Stimulated activated CD4-positive, alpha-beta T cell treated with anti-CD3 and anti-CD28 coated beads, Interleukin-15, amount 100 ng/mL, for 24 hours (primary cell): ENCODE measurements at places on chromosomes 4 and X.

DNA sequence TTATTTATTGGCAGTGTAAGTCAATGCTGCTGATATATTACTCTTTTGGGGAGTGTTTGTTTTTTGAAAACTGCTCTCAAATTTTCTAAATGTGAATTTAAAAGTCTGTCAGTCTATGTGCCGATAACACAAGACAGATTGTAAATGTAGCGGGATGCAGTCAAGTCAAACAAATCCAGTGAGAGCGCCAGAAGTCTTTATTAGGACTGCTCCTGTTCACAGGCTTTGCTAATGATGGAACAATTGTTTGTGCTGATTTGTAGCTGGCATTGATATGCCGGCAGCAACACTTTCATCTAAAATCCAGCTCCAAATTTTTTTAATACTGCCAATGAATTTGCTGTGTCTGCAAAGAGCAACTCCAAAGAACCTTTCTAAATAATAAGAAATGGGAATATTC is 78.7 kb upstream of the TET2 start:
- DNase-seq, result no peak

DNA sequence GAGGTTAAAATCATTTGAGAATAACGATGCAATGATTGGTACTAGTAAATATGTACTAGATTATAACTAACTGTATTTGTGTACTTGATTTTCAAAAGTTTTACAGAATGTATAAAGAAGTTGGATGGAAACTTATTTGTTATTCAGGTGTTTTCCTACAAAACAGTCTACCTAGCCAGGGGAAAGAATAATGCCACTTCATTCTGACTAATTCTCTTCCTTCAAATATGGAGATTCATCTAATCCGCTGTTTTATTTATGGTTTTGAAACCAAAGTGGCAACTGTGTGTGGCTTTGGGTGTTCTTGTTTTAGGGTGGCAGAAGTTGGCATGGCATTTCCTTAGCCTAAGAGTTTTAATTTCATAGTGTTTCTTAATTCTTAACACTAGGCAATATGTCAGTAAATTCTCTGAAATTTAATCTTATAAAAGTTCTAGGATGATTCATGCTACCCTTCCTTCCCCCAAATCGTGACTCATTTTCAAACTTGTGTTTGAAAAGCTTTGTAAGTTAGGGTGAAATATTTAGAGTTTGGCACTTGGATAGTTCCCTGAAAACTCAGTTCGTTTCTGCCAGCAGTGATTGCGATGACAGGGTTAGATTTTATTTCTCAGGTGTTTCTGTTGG is 62.6 kb downstream of the DCLK2 start:
- no peak for DNase-seq

DNA sequence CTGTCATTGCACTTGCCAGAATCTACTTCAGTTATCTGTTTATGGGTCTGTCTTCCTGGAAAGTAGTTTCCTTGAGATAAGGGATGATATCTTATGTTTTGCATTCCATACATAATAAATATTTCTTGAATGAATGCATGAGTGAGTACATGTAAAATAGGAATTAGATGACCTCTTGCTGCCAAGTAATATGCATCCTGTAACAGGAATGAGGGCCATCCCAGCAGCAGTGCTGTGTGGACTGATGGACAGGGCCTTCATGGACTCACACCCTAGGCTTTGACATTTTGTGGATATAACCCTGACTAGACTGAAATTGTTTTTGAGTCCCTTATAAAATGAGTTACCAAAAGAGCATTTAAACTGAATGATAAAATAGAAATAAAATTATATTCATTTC is 77.2 kb upstream of the NEIL3 start:
- no peak for DNase-seq

DNA sequence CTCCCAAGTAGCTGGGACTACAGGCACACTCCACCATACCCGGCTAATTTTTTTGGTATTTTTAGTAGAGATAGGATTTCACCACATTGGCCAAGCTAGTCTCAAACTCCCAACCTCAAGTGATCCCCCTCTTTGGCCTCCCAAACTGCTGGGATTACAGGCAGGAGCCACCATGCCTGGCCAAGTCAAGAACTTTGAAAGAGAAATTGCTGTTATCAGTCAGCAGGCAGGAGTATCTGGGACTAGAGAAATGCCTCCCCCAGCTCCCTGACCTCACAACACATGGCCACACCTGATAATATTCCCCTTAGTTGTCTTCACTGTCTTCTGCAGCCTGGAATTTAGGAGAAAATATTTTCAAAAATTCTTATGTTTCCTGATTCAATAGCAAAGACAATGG is 7.4 kb downstream of the TXK start:
- no peak for DNase-seq

GRCh38 chr4:29259556-29259955 is 1460.6 kb upstream of the PCDH7 start:
- DNase-seq, result no peak

GRCh38 chr4:37338972-37339371 is 94.4 kb downstream of the NWD2 start:
- DNase-seq, result no peak

- no peak for DNase-seq
Measured at GRCh38 chr4:124018383-124019317, 622.1 kb downstream of the SPRY1 start.

- peak; percentile 52 for DNase-seq
Measured at GRCh38 chr4:121070696-121071639, 1.4 kb downstream of the NDNF start.

- no peak for DNase-seq
Measured at GRCh38 chr4:67638136-67638535, 62.8 kb downstream of the UBA6 start.

- no peak for DNase-seq
Measured at GRCh38 chrX:19204636-19205035, 82.4 kb upstream of the ADGRG2 start.

DNA sequence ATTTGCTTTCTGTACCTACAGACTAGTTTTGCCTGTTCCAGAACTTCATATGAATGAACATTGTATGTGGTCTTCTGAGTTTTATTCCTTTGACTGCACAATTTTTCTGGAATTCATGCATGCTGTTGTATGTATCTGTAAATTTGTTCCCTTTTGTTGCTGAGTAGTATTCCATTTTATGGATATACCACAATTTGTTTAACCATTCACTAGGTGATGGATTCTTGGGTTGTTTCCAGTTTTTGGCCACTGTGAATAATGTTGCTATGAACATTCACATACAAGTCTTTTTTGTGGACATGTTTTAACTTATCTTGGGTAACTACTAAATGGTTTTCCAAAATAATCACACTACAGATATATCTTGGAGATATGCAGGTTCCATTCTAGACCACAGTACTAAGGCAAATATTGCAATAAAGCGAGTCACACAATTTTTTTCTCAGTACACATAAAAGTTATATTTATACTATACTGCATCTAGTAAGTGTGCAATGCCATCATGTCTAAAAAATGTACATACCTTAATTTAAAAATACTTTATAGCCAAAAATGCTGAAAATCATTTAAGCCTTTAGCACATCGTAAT is 58.7 kb downstream of the TSPAN5 start:
- DNase-seq, result no peak

- no peak for DNase-seq
Measured at GRCh38 chr4:134585972-134586371, 384.4 kb upstream of the PABPC4L start.

DNA sequence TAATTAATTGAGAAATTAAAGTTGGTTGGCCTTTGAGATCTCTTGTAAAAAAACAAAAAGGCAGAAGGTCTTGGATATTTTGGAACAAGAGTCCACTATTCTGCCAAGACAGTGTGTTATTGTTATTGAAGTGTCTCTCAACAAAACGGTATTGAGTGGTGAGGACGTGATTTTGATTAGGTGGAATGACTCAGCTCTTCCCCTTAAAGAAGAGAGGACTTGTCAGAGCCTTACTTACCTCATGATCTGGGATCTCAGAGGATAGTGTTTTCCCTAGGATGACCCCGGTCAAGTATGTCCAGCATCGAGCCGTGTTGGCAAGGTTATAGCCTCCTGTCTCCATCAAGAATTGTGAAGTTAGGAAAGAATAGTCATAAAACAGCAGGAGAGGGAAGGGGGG is 110.9 kb downstream of the HDAC8 start:
- DNase-seq, result no peak

DNA sequence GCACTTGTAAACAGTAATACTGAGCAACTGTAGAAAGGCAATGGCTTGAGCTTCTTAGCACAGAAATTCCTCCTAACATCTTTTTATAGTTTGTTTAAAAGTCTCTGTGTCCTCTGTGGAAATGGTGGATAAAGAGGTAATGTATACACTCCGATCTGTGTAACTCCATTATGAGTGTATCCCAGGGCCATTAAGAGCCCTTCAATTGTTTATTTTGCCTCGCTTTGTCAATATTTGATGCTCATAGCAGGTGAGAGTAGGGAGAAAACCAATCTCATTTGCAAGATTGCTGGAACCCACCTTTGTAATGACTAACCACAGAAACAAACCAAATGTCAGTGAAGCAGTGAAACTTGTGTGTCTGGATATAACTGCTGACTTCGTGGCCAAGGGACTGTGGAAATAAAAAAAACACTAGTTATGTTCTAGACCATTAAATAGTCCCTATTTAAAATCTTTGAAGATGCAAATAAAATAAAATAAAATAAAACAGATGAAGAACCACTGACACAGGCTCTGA is 598.2 kb upstream of the BOD1L1 start:
- no peak for DNase-seq

DNA sequence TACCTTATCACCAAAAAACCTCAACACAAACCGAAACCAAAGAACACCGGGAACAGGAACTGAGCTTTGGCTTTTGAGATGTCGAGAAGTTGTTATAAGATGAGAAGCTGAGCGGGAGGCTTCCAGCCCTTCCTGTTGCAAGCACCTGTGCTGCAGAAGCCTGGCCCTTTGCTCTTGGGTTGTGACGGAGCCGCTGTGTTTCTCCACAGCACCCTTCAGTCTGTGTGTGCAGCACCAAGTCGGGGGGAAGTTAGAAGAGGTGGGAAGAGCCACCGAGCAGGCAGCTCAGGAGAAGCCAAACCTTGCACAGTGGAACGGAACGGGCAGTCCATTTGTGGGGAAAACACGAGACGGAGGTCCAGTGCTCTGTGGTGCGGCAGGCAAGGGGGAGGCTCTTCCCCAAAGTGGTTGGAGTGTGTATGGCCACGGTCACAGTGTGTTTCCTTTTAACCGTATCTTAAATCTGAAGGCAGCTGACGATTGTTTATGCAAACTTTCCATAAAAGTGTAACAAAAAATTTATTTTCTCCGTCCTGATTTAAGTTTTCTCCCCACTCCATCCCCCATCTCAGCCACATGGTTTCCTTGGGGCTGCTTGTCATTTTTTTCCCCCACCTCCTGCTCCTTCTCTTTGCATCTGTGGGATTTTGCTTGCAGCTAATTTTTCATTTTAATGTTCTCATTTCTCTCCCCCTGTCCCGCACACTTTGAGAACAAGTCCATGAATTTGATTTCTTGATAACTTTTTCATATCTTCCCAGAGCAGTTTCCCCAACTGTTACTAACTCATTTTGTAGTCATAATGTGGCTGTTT is 123.7 kb downstream of the STOX2 start:
- peak; percentile 25 for DNase-seq

DNA sequence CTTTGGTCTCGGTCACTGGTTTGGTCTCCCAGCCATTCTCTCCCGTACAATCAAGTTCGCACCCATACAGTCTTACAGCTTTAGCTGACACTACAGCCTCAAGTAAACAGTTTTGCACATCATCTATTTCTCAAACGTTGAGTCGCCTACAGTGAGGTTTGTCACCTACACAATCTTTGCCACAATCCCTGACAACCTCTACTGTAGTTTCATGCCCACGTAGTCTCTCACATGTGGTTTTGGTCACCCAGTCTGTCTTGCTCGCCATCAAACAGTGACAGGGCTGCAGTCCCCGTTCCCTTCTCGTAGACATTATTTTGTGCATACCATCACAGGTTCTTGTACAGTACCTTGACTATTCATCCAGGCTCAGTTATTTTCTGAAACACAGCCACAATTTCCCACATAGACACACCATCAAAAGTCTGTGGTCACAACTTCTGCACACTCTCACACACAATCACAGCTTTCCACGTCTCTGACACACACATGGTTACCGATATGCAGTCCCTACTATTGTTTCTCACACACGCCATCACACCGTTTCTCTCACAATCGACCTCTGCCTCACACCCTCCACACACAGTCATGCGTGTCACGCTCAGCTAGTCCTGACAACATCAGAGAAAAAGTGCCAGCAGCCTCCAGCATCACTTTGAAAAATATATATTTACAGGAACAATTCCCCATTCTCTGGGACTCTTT is 5.3 kb upstream of the CFP start:
- DNase-seq, result peak; percentile 30

DNA sequence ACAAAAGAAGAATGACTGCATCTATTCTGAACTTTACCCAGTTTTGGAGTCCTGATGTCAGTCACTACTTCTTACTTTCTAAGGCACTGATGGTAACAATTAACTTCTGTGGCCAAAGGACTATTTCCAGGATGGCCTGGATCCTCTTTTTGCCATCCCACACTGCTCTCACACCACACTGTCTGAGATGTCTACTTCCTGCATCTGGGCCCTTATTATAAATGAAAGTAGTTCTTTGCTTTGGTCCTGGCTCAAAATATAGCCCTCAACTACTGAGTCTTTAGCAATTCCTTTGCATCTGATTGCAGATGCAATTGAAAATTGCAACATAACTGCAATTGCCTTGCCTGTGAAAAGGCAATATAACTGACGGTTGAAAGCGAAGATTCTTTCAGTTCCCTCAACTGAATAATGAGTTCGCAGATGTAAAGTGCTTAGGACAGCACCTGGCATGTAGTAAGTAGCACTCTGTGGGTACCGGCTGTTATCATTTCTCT is 44.2 kb downstream of the COQ2 start:
- DNase-seq, result no peak

DNA sequence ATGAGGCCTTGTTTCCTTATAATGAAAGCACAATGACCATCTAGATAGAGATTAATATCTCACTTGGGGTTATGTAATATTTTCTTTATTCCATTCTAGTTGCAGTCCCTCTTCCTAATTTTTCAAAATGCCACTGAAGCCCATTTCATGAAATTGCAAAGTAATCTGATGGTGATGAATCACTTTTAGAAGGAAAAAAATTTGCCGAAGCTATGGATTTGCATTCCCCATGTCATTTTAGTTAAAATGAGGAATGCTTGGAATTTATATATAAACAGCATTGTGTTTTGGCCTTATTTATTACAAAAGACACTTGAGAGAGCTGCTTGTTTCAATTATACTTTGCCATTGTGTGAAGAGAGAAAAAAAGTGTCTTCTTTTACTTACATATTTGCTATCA is 241.7 kb upstream of the TEX13A start:
- no peak for DNase-seq

- no peak for DNase-seq
Measured at GRCh38 chrX:155891446-155892210, 10.5 kb downstream of the VAMP7 start.

GRCh38 chr4:185999207-185999606 is 69.7 kb upstream of the TLR3 start:
- no peak for DNase-seq
